ENCODE measurements at places on chromosomes 16 and 17. TPM values are rescaled to one million over a fixed set of nuclear protein-coding genes. Genes with fewer than 3 reads are reported as not detected.

GRCh38 chr17:75864448-75864871 is 9.3 kb upstream of the WBP2 start:
- DNase-seq: peak; percentile 26

DNA sequence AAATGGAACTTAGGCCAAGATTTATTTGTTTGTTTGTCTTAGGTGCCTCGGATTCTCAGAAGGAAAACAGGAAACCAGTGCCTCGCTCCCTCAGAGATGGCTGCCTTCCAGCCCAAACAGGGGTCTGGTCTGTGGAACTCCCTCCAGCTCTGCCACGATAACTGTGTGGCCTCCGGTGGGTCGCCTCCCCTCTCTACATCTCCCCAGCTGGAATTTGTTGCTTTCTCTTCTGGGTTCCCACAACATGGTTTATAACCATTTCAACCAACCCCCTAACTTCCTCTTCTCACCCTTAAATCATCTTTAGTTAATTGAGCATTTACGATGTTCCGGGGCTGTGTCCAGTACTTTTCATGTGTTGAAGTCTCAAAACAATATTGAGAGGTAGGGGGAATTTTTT is 30.9 kb upstream of the PLLP start:
- peak; percentile 13 for DNase-seq

DNA sequence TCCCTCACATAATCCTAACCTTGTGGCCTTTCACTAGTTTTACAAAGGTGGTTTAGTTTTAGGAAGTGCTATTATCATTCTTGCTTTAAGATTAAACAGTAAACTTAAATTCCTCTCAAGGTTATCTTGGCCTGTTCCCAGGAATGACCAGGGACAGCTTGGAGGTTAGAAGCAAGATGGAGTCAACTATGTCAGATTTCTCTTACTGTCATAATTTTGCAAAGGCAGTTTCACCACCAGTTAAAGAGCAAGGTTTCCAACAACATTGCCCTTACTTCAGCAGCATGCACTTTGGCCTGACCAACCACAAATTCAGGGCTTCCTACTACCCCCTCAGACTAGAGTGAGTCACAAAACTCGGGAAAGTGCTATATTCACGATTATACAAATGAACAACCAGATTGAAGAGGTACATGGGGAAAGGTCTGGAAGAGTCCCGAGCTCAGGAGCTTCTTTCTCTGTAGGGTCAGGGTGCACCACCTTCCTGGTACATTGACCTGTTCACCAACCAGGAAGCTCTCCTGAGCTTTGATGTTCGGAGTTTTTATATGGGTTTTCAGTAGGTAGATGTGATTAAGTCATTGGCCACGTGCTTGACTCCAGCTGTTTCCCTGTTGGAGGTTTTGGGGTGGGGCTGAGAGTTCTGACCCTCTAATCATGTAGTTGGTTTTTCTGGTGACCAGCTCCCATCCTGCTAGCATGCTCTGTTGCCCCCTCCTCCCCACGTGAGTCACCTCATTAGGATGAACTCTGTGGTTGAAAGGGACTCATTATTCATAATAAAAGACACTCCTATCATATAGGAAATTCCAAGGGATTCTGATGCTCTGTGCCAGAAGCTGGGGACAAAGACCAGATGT is 19.4 kb downstream of the RHOT1 start:
- DNase-seq: peak; percentile 93

DNA sequence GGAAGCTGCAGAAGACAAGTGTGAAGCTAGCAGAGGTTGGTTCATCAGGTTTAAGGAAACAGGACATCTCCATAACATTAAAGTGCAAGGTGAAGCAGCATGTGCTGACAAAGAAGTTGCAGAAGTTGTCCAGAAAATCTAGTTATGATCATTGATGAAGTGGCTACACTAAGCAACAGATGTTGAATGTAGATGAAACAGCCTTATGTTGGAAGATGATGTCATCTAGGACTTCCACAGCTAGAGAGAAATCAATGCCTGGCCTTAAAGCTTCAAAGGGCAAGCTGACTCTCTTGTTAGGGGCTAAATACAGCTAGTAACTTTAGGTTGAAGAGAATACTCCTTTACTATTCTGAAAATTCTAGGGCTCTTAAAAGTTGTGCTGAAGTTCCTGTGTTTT is 340.2 kb upstream of the SOX9 start:
- DNase-seq: no peak

- DNase-seq: no peak
Measured at GRCh38 chr16:57637424-57637823, 9.0 kb downstream of the ADGRG1 start.

DNA sequence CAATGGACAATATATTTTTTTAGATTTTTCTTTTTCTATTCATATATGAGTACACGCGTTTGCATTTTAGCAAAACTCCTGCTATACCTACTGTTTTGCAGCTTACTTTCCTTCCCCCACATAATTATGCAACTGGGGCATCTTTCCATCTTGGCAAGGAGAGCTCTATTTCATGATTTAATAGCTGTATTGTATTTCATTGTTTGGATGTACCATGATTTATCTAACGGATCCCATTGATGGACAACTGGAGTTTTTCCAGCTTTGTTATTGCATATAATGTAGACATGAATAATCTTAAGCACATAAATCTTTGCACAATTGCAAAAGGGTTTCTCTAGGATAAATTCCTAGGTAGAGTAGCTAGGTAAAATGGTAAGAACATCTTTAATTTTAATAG is 133.9 kb downstream of the PITPNC1 start:
- DNase-seq: no peak

DNA sequence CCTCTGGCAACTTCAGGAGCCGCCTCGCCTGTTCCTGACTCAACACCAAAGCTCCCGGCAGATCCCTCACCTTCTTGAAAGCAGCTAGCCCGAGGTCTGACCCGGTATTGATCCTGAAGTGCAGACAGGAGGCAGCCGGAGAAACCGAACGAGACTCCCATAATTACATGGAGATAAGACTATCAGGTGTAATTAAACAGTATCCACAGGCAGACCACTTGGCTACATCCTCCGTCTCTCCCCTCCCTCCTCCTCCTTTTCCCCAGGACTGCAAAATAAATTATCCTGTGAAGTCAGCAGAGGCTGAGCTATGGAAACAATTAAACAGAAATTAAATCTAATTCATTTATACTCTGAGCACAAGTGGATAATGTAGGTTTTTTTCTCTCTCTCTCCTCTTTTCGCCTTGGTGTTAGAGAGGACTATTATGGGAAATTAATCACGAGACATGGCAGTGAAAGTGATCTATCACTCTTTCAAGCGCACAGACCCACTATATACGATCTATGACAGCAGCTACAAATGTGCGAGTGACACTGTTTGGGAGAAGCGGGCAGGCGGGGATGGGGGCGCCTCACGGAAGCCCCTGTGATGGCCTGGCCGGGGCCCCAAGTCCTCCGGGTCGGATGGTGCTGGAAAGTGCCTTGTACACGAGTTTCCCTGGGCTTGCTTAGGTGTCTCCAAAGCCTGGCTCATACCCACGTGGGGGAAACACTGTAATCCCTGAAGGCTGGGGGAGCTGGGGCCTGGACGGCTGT is 92.8 kb downstream of the RBFOX3 start:
- DNase-seq: no peak

DNA sequence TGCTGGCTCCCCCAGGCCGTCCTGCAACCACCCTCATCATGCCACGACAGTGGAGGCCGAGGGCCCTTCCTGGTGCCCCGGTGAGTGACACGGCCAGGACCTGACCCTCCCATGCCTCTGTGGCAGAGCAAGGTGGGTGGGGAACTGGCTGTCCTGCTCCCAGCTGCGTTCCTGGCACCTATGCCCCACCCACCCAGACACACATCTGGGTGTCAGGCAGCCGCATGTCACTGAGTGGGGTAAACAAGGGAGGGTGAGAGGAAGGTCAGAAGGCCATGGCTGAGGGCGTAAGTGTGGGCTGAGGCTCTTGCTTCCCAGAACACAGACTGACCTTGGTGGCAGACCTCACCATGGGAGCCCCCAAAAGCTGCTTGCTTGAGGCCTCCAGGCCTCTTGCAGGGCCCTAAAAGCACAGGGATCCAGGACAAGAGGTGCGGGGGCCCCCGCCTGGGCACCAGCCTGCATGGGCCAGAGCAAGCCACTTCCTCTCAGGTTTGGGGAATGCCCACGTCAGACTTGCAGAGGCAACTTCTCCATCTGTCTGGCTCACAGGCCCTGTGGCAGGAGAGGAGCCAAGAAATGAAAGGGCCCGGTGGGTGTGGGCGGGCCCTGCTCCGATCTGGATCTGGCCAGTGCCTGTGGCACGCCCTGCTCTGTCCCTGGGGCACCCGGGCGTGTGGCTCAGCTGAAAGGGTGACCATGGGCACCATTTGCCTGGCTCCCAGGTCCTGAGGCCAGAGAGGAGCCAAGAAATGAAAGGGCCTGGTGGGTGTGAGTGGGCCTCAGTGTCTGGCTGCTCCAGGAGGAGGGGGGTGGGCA is 3.9 kb upstream of the CCDC57 start:
- peak; percentile 98 for DNase-seq

- DNase-seq: no peak
Measured at GRCh38 chr16:27840311-27841060, 223.0 kb downstream of the GSG1L start.

GRCh38 chr16:50046853-50047252 is 18.9 kb upstream of the HEATR3 start:
- DNase-seq: no peak

DNA sequence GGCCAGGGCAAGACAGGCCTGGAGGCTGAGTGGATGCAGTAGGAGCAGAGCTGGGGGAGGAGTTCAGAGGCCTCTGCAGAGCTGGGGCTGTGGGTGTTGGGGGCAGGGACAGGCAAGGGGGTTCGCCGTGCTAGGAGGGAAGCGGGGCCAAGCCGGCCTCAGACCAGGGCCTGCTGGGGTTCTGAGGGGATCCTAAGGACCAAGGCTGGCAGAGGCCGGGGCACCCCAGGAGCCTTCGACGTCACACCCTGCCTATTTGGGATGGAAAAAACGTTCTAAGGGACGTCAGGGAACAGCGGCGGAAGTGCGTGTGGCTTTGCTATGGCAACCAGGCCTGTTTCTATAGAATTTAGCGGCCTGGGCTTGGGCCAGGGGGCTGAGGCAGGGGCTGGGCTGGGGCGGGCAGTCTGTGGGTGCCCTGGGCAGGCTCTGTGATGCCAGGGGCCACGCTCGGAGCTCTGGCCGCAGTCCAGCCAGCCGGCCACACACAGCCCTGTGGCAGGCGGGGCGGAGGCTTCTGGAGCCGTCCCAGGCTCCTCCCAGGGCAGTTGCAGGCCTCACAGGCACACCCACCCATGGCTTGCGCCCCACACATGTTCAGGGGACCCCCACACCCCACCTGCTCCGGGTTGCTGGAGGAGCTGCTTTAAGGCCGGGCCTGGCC is 3.7 kb downstream of the TRAF7 start:
- DNase-seq: no peak

DNA sequence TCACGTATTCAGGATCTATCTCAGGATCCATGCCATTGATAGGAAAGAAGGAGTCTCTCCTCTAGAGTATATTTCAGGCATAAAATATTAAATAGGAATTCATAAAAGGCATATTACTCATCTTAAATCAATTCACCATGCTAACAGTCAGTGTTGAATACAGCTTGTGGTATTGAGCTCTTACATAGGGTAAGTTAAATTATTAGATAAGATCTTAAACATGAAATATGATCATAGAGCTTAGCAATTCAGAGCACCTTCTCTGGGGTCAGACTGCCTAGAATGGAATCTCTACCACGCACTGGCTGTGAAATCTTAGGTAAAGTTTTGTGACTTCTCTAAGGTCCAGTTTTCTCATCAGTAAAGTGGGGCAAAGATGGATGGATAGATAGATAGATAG is 20.7 kb downstream of the MARCHF10 start:
- no peak for DNase-seq

- no peak for DNase-seq
Measured at GRCh38 chr17:42673885-42674754, 2.7 kb downstream of the PLEKHH3 start.

GRCh38 chr17:1592751-1593629 is 30.4 kb upstream of the PITPNA start:
- no peak for DNase-seq

GRCh38 chr17:54368906-54369305 is 531.7 kb upstream of the TOM1L1 start:
- no peak for DNase-seq

- DNase-seq: no peak
Measured at GRCh38 chr16:88526008-88526905, 43.9 kb upstream of the ZC3H18 start.

- DNase-seq: peak; percentile 27
Measured at GRCh38 chr17:7922845-7923628, 6.6 kb downstream of the KCNAB3 start.

DNA sequence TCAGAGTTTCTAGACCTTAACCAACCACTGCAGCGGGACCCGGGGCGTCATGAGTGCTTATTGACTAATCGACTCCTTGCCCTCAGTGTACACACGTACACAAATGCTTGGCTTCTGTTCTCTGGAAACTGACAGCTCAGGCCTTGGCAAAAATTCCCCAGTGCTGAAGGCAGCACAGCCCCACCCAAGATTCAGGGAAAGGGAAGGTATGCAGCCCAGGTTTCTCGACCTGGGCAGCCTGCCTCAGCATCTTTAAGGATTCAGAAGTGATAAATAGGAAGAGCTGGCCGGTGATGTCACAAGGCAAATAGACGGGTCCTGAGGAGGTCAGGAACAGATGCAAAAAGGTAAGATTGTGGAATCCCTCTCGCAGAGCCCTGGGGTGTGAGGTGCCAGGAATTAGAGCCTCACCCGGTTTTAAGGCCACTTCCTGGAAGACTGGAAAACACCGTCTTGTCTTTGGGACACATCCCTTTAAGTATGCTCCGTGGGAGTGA is 9.0 kb upstream of the CDH3 start:
- peak; percentile 21 for DNase-seq

- DNase-seq: no peak
Measured at GRCh38 chr16:79768276-79768970, 167.9 kb upstream of the MAF start.

GRCh38 chr17:45052052-45052772 is 780 bp upstream of the DCAKD start:
- DNase-seq: peak; percentile 42

GRCh38 chr16:49601576-49601975 is 228.0 kb downstream of the C16orf78 start:
- DNase-seq: no peak

- no peak for DNase-seq
Measured at GRCh38 chr17:27871407-27871806, 21.8 kb downstream of the LYRM9 start.

UMOD gene
- not detected for total RNA-seq

DHX58 gene
- total RNA-seq: 22.3 TPM

BCL6B gene
- not detected for total RNA-seq

PRSS22 gene
- not detected for total RNA-seq

SLFN5 gene
- total RNA-seq: 52.8 TPM

GLP2R gene
- total RNA-seq: 2.5 TPM

RASL10B gene
- total RNA-seq: 0.71 TPM

SLC22A31 gene
- total RNA-seq: not detected

KRT222 gene
- total RNA-seq: 0.07 TPM

PRM1 gene
- total RNA-seq: not detected

C16orf96 gene
- total RNA-seq: not detected

TOX3 gene
- total RNA-seq: not detected

ABAT gene
- total RNA-seq: 0.91 TPM

NPB gene
- total RNA-seq: 0.59 TPM

NUFIP2 gene
- total RNA-seq: 40.6 TPM

Data from M059J (cell line).